ENCODE measurements at places on chromosomes 2 and 18. TPM values are rescaled to one million over a fixed set of nuclear protein-coding genes. Genes with fewer than 3 reads are reported as not detected.

ZBTB7C gene
- total RNA-seq, result not detected

CYP1B1 gene
- 6.7 TPM for total RNA-seq

ERICH2 gene
- not detected for total RNA-seq

PID1 gene
- 1.1 TPM for total RNA-seq

DNA sequence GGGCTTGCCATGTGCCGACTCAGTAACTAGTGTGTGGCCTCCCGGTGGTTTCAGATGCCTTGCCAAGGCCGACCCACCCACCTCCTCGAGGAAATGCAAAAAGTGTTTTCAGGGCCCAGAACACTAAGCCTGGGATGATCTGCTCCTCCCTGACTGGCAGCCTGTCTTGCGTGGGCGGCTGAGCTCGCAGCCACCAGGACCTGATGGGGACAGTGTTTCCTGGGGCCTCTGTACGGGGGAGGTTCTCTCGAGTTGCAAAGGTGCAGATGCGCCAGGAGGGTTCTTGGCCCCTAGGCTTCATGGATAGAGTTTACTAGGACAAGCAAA is 85.2 kb downstream of the GLI2 start:
- no peak for DNase-seq

DNA sequence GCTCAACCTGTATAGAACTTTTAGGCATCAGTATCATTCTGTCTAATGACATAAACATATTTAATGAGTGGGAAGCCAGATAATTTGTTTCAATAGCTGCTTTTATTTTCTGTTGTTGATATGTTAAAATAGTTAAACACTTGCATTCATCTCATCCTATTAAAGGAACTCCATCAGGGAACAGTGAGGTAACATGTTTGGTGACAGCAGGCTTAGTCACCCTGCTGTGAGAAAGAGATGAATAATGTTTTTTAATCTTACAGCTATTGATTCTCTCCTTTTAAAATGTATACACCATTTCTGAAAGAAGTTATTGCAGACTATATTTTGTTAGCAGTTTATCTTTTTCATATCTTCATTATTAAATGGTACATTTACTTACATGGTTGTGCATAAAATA is 123.3 kb upstream of the CWC22 start:
- DNase-seq, result no peak

DNA sequence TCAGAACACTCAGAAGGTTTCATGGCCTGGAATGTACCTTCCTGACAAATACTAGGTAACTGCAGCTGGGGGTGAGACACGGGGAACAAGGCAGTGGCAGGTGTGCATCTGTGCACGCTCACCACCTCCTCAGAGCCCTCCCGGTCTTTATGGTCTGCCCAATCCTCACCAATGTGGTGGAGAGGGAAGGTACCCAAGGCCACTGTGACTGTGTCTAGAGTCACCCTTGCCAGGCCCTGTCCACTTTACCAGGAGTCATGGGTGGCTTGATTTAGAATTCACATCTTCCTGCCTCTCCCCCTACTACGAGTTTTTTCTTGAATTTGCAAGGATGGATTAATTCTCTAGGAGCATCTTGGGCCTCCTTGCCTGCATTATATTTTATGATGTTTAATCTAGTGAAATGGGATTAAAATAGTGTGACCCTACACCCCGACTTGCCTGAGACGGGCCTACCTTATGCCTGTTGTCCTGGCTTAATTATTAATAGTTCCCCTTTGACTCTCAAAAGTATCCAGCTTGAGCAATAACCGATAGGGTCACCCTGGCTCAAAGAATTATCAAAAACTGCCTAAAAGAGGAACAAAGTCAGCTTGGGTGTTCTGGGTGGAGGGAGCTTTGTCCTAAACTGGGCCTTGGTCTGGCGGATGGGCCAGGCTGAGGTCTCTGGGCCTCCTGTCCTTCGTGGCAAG is 56.5 kb downstream of the ACAA2 start:
- no peak for DNase-seq

DNA sequence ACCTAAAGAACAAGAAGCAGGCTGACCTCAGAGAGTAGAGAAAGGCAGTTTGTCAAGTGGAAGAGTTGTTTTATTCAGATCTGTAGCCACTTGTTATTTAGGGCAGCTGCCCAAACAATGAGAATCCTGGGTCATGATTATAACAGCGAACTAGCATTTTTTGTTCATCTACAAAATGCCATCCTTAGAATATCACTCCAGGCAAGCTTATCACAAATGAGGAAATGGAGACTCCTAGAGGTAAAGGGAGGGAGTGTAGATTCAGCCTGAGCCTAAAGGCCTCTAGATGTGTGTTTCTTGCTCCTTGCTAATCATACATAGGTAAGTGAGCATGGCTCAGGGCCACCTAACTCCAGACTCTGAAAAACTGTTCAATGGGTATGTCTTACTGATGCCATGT is 126.1 kb downstream of the HNMT start:
- DNase-seq, result no peak

DNA sequence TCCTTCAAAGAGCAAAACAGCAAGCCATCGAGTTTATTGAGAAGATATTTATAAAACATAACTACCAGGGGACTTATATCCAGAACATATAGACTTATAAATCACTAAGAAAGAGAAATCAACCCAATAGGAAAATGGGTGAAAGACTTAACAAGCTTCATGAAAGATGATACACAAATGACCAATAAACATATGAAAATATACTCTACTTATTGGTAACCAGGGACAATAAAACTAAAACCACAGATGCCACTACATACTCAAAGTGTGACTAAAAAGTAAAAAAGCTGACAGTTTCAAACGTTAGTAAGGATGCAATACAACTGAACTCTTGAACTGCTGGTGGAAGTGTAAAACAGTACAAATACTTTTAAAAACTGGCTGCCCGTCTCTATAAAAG is 154.3 kb downstream of the TMEM163 start:
- no peak for DNase-seq

- DNase-seq, result no peak
Measured at GRCh38 chr2:120540719-120541552, 194.7 kb upstream of the GLI2 start.

GRCh38 chr2:122539920-122540319 is 784.5 kb downstream of the TSN start:
- DNase-seq, result no peak

DNA sequence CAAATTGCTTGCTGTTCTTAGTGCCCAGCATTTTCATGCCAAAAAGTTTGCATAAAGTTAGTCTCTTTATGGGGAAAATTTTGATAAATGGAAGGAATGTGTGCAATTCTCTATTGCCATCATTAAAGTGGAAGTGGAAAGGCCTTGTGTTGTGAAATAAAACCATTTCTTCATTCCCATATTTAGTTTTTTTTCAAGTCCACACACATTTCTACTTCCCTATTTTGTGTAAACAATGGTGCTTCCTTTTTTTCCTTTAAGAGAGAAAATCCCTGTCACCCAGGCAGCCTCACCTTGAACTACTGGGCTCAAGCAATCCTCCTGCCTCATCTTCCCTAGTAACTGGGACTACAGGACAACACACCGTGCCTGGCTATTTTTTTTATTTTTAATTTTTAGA is 42.3 kb upstream of the NCOA1 start:
- DNase-seq, result no peak

GRCh38 chr2:121524685-121525425 is 5.8 kb upstream of the RNU4ATAC start:
- no peak for DNase-seq

GRCh38 chr2:160051371-160051800 is 11.0 kb downstream of the PLA2R1 start:
- no peak for DNase-seq

- DNase-seq, result peak; percentile 68
Measured at GRCh38 chr18:13539050-13539449, 187.3 kb downstream of the FAM210A start.

All from naive thymus-derived CD4-positive, alpha-beta T cell (primary cell).